ENCODE measurements at places on chromosomes 5 and 9. TPM values are rescaled to one million over a fixed set of nuclear protein-coding genes. Genes with fewer than 3 reads are reported as not detected.

The GTF3C4 gene
- 19.2 TPM for total RNA-seq

- peak; percentile 36 for DNase-seq
Measured at GRCh38 chr5:148290271-148291195, 21.7 kb upstream of the SPINK7 start.

DNA sequence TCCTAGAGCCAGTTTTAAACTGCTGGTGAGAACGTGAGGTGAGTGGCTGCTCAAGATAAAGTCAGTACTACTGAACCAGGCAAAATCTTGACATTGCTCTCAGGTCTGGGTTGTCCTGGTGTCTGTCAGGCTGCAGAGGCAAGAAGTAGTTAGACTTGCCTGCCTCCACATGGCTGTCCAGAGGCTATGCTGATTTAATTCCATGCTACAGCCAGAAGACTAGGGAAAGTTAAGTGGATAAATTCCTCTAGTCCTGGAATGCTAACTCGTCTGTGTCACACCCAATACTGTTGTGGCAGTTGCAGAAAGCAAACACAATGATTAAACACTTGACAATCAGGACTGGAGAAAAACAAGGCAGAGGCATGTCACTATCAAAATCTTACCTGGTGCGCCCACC is 118.9 kb downstream of the ACER2 start:
- DNase-seq: no peak

The LPAR1 gene
- total RNA-seq: 2.4 TPM

The REEP2 gene
- 4.4 TPM for total RNA-seq

DNA sequence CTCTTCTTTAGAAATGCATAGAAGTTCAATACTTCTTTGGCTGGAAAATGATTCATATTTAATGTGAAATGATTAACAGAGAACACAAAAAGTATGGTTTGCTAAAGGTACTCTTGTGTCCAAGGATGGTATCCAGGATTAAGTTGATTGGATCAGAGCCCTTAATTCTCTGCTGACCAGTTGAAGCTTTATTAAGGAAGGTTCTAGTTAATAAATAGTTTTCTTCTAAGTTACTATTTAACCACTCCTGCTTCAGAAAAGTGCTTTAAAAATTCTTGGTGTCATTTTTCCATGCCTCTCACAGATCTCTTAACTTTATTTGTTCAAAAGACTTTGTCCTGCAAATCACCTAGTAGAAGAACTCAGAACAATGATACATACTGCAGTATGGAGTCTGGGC is 134.3 kb downstream of the MEF2C start:
- DNase-seq: no peak
